ENCODE measurements at places on chromosomes 11 and 22. TPM values are rescaled to one million over a fixed set of nuclear protein-coding genes. Genes with fewer than 3 reads are reported as not detected.

Gene ALKBH8
- 14.8 TPM for polyA plus RNA-seq

Gene ZW10
- polyA plus RNA-seq: 22.5 TPM

Gene OR52N4
- not detected for polyA plus RNA-seq

Gene TNNT3
- 4.4 TPM for polyA plus RNA-seq

Gene ANKK1
- 0.58 TPM for polyA plus RNA-seq

- peak; percentile 68 for DNase-seq
These were observed 75.7 kb downstream of the CYB5R2 start for GRCh38 chr11:7597620-7598019.

- DNase-seq: peak; percentile 49
These were observed 9.3 kb upstream of the CEP295 start for GRCh38 chr11:93652161-93652597.

DNA sequence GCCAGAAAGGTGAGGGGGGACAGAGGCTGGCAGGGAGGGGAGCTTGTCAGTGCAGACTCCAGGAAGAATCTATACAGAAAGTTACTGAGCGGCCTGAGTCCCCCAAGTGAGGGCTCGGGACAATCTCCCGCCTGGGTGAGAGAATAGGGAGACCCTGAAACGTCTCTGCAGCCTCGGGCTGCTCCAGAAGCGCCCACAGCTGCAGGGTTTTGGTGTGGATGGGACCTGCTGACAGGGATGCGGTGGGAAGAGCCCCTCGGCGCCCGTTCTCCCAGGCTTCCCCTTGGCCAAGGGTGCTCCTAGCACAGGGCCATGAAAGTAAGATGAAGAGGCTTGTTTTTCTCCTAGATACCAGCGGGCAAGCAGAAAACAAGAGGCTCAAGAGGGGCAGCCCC lies 743 bp upstream of the RCE1 start:
- DNase-seq: no peak

DNA sequence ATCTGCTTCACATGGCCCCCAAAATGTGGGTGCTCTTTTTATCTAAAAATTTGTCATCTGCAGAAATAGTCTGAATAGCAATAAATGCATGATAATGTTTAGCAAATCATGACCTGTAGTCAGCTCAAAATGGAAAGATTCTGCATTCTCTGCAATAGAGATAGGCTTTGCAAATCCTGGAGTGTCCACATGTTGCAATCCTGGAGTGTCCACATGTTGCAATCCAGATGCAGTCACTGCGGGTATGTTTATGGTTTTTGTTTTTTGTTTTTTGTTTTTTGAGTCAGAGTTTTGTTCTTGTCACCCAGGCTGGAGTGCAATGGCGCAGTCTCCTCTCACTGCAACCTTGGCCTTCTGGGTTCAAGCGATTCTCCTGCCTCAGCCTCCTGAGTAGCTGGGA lies 20.2 kb upstream of the LRRC32 start:
- DNase-seq: no peak

DNA sequence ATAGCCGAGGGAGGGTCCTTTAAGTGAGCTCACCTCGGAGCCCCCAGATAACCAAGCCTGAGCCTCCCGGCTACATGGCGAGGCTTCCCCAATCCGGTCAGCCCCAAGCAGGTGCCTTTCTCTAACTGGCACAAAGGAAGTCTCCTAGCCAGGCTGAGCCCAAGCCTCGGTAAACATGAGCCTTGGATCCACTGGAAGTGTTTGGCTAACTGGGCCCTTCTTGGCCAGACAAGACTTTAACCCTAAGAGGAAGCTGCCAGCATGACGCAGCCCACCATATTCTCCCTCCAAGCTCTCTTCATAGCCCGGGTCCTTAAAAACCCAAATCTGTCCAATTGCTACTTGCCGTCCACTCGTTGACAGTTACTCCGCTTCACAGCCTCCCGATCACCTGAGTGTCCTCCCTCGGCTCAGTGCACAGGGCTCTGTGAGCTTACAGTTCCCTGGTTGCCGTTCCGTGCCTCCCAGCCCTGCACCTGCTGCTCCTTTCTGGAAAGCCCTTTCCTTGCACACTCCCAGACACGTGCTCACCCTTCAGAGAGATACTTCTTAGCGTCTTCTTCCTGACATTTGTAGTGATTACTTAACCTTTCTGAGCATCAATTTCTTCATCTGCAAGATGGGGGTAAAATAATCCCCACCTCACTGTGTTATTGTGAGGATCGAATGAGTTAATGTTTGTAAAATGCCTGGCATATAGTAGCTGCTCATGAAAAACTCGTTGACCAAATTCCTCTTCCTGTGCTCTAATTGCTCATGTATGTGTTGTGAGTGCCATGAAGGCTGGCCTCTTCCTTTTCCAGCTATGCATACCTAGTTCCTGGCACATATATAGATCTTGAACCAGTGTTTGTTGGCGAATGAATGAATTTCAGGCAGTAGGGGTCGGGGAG lies 25.6 kb downstream of the TXN2 start:
- no peak for DNase-seq

DNA sequence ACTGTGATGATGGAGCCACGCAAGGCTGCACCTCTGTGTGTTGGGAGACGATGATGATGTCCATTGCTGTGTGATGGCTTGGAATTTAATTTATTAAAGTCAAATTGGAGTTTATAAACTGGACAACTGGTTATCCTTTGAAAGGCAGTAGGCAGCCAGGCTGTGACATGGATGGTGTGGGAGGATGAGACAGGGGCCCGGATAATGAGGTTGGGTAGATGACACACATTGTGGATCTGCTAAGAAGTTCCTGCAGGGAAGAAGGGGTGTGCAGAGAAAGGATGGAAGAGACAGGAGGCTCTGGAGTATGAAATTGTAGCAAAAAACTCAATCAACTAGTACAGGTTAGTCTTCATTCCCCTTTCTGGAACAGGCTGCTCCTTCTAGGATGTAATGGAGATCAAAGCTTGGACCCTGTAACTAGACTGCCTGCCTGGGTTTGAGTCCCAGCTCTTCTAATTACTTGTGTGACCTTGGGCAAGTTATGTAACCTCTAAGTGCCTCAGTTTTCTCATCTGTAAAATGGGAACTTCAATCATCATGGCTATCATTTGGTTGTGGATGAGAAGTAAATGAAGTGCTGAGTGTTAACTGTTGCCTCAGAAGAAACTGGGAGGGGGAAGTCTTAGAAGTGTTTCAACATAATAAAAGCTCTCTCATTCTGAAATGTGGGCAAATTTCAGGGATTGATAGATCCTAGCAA lies 4.2 kb upstream of the HINFP start:
- no peak for DNase-seq

DNA sequence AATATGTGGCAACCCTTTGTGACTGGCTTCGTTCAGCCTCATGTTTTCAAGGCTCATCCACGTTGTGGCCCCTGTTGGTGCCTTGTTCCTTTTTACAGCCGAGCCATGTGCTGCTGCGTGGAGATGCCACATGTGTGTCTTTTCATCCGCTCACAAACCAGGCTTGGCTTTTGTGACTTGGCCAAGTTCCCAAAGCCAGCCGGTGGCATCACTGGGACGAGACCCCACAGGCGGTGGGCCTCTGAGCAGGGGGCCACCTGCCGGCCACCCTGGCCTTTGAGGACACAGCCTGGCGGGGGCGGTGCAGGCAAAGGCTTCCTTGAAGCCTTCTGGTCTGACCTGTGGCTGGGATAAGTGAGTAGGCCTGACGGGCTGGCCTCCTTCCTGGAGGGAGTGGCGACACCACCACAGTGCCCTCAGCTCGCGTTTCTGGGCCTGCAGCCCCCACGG lies 10.5 kb downstream of the GRK2 start:
- DNase-seq: no peak

DNA sequence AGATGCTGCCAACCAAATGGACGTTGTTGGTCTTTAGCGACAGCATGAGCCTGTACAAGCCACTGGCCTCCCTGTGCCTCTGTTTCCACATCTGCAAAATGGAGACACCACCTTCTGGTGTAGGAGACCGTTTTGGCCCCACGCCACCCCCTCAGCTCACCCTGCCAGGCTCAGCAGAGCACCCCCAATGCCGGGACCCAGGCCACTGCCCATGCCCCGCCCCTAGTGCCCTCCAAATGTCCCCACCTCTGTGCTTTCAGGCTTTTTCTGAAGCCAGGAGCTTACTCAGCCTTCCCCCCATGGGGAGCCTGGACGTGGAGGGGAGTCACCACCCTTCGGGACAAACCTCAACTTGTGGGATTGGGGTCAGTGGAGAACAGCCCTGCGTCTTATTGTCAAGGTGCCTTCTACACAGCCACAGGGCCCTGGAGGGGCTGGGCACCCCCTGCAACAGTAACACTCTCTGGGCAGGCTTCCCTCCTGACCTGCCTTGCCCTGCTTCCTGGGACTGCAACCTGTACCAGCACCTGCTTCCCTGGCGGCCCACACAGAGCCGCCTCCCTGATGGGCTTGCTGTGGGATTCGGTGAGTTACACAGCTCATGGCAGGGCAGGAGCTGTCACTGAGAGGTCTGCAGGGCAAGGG lies 24.6 kb upstream of the RTL6 start:
- DNase-seq: no peak

GRCh38 chr11:120563703-120564572 lies 52.4 kb downstream of the GRIK4 start:
- no peak for DNase-seq

- no peak for DNase-seq
These were observed 581.5 kb downstream of the LRRC4C start for GRCh38 chr11:40877981-40878380.
